ENCODE measurements at places on chromosomes 6 and 20. TPM values are rescaled to one million over a fixed set of nuclear protein-coding genes. Genes with fewer than 3 reads are reported as not detected.

Gene CST11
- total RNA-seq: not detected

Gene TMEM14C
- total RNA-seq: 67.8 TPM

Gene LHFPL5
- not detected for total RNA-seq

Gene F13A1
- total RNA-seq: not detected

All from T-helper 2 cell treated with Interferon-gamma antibody and Interleukin-4, amounts not matched to agents 100 ng/mL and 5 ng/mL, for 36 hours (primary cell).